ENCODE measurements at places on chromosomes 7 and 10. TPM values are rescaled to one million over a fixed set of nuclear protein-coding genes. Genes with fewer than 3 reads are reported as not detected.

- no peak for DNase-seq
These were observed 443.5 kb upstream of the ETV1 start for GRCh38 chr7:14432924-14433323.

GRCh38 chr7:55065079-55065478 is 46.3 kb downstream of the EGFR start:
- DNase-seq, result no peak

CYP2C9 gene
- 1.8 TPM for polyA plus RNA-seq

GRCh38 chr7:127629268-127629854 is 11.4 kb upstream of the PAX4 start:
- DNase-seq, result no peak

- no peak for DNase-seq
These were observed 17.0 kb downstream of the OPN1SW start for GRCh38 chr7:128758553-128758952.

GRCh38 chr10:46286991-46287693 is at the start of gene ANTXRL:
TSS of gene ANTXRL (plus strand) at chr10:46286997. CDS start at chr10:46287263, 266 bp downstream.
- DNase-seq, result no peak

Measured in right renal cortex interstitium (tissue), 3 donors.